NCI-H748 treated with DMSO at 0.1 percent for 48 hours (cell line): ENCODE measurements at places on chromosomes 16 and 17.

GRCh38 chr17:28702026-28702751 lies 9.5 kb downstream of the PROCA1 start:
- DNase-seq = no peak

DNA sequence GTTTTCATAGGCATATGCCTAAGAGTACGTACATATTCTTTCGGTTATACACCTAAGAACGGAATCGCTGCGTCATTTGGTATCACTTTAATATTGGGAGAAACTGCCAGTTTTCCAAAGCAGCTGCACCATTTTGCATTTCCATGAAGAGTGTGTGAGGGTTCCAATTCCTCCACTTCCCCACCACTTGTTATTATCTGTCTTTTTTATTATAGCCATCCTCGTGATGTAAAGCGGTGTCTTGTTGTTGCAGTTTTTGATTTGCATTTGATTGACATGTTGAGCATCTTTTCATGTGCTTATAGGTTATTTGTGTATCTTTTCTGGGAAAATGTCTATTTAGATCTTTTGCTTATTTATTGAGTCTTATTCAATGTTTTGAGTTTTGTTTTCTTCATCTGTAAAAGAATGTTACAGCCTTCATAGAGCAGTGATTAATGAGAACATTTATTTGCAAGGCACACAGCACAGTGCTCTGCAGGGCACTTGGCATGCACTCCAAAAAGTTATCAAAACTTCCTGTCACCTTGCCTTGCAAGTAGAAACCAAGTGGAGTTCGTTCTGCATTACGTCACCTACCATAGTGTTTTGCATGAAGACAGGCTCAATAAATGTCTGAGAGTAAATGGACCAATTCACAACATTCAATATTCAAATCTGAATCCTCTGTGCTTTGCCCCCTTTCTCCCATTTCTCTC lies 26.6 kb upstream of the ST6GALNAC1 start:
- DNase-seq = no peak

- no peak for DNase-seq
Measured at GRCh38 chr17:32882734-32883133, 5.8 kb upstream of the MYO1D start.

DNA sequence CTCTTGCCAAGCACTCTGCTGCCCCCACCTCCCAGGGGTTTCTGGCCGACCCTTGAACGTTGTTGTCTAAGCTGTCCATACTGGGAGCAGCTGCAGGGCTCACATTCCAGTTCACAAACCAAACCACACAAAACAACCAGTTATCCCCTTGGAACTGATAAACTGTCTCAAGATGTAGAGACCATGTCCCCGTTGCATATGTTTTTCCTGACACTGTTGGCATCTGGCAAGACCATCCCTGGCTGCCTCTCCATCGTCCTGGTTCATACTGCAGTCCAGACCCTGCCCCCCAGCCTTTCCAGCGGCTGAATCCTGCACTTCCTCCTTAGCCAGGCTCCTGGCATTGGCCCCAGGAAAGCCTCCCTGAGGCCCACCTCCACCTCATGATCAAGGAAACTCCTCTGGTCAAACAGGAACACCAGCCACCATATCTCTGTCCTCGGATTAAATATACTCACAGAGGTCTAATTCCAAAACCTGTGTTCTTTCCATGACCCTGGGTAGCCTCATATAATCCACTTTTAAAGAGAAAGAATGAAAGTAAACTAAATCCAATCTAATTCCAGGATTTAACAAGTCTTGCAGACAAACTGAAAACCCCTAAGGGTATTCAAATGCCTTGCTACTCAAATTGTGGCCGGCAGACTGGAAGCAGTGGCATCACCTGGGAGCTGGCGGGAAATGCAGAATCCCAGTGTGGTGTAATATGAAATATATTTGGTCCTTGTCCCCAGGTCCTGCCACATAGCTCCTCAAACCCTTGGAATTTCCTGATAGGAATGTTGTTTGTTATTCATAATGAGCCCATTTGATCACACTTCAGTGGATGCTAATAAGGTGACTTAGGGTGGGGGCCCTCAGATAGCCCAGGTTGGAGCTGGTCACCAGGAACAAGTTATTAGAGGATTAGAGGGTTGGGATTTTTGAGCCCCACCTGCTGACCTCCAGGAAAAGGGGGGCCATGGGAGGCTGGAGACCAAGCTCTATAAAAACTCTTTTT lies 14.2 kb downstream of the GAS7 start:
- no peak for DNase-seq

DNA sequence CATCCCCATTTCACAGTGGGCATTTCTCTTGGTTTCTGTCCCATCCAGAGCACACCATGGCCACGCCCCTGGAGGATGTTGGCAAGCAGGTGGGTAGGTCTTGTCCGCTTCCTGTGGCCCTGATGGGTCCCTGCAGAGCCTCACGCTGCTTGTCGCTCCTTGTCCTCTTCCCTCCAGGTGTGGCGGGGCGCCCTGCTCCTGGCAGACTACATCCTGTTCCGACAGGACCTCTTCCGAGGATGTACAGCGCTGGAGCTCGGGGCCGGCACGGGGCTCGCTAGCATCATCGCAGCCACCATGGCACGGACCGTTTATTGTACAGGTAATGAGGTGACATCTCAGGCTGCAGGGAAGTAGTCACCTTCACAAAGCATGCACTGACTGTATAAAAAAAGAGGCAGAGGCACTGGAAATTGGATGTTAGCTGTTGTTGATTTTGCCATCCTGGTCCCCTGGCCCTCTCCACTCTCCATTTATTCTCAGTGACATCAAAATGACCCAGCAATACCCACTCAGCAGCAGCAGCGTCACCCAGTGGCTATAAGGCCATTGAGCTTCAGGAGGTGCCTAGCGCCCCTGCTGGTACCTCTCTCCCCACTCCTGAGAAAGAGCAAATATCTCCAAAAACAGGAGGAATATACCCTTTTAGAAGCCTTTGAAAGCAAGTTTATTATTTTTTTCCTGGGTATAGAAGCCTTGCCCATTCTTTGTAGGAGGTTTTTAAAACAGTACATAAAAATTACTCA lies 13.7 kb downstream of the METTL22 start:
- no peak for DNase-seq

DNA sequence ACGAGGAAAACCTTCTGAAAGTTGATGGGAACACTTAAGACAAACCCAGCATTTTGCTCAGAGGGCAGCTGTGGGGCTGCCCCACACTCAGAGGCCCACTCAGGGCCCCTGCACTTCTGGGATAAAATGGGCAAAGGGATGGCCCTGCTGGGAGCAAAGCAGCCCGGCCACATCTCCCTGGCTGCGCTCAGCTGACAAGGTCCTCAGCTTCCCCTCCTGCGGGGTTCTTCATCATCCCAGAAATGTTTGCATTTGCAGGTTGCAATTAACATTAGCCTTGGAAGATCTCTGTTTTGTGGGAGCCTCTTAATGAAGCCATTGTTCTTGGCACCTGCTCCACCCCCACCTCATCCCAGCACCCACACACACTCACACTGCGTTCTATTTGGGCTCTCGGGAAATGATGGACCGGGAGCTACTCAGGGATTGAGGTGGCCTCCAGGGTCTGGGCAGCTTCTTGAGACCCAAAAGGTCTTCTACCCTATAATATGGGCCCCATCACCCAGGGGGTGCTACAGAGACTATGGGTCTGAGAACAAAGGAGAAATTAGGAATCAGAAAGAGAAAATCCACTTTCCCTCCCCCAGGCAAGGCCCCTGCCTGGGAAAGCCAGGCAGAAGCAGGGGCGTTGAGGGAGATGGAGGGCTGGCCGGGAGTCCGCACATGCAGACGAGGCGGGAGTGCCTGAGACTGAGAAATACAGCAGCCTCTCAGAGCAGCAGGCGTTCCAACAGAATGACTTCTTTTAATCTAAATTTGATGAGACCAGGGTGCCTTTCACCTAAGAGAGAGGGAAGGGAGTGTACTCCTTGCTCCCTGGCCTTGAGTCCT lies 53.7 kb upstream of the RPL38 start:
- no peak for DNase-seq

GRCh38 chr16:58096249-58096648 lies 32.9 kb downstream of the CFAP20 start:
- no peak for DNase-seq

DNA sequence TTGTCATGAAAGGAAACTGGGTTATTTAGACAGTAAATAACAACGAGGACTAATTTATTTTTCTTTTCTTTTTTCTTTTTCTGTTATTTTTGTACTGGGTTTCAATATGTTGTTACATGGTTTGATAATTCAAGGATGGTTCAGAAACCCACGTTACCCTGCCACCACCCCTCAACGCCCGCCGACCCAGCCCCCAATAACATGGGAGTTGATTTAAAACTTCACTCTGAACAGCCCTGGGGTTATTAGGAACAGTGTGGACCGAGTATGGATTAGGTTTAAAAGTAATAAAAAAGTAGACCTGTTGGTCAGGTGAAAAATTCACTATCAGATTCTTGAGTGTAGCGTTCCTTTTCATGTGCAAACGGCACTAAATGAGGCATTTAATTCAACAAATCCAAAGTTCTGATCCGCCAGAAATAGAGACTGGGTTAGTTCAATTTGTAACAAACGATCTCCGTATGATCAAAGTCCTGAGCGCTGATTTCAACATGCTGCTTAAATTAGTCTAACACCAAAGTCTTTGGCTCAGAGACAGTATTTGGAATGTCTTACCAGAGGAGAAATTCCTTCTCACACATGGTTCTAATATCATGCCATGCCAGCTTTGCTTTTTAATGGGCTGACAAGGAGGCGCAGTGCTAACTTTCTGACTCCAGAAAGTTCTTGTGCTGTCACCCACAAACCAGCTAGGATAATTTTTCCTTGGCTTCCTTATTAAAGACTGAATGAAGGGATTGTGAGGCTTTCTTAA lies 173.1 kb upstream of the IRX3 start:
- no peak for DNase-seq

GRCh38 chr16:54712866-54713265 lies 217.8 kb upstream of the IRX5 start:
- DNase-seq = no peak

GRCh38 chr16:80147026-80147655 lies 393.7 kb upstream of the DYNLRB2 start:
- no peak for DNase-seq

DNA sequence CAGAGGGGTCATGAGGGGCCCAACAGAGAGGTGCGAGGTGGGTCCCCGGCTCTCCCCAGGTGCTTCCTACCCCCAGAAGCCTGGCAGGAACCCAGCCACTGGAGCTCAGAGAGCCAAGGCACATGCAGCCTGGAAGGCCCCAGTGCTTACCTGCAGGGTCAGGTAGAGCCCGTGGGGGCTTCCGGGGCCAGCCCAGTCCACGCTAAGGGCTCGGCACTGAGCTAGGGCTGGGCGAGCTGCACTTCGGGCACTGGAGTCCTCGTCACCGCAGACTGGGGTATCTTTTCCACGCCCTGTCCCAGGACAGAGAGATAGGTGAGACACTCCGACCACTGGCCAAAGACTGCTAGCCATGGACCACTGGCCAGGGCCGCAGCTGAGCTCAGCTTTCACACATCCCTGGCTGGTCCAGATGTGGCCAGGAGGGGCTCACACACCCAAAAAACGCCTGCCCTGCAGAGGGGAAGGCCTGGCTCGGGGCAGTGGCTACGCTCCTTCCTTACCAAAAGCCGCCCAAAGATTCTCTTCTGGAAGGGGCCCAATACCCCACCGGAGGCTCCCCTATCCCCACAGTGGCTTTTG lies 7.4 kb downstream of the KIFC3 start:
- DNase-seq = no peak

- DNase-seq = no peak
Measured at GRCh38 chr16:16096121-16096857, 127.0 kb downstream of the ABCC6 start.

GRCh38 chr17:49742166-49742638 lies 21.7 kb downstream of the FAM117A start:
- no peak for DNase-seq

DNA sequence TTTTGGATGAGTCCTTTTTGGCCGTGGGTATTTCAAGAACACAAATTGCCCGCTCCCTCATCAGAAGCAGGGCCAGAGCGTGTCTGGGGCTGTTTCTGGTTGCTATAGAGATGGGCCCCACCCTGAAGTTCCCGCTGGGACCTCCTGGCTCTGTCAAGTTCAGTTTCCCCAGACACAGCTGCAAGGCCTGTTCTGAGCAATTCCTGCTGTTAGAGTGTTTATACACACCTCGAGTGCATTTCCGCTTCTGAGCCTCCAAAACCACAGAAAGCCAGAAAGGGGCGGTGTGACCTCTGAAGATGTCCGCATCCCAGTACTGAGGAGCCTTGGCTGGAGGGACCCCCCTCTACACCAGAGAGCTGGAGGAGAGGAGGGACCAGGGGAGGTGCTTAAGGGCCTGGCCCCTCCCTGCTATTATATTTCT lies 9.3 kb upstream of the WBP2 start:
- DNase-seq = no peak

GRCh38 chr17:6166492-6167179 lies 96.5 kb downstream of the WSCD1 start:
- DNase-seq = no peak

- DNase-seq = no peak
Measured at GRCh38 chr17:63833026-63833740, 5.7 kb upstream of the FTSJ3 start.

- no peak for DNase-seq
Measured at GRCh38 chr17:57908278-57908677, 46.9 kb downstream of the CUEDC1 start.

DNA sequence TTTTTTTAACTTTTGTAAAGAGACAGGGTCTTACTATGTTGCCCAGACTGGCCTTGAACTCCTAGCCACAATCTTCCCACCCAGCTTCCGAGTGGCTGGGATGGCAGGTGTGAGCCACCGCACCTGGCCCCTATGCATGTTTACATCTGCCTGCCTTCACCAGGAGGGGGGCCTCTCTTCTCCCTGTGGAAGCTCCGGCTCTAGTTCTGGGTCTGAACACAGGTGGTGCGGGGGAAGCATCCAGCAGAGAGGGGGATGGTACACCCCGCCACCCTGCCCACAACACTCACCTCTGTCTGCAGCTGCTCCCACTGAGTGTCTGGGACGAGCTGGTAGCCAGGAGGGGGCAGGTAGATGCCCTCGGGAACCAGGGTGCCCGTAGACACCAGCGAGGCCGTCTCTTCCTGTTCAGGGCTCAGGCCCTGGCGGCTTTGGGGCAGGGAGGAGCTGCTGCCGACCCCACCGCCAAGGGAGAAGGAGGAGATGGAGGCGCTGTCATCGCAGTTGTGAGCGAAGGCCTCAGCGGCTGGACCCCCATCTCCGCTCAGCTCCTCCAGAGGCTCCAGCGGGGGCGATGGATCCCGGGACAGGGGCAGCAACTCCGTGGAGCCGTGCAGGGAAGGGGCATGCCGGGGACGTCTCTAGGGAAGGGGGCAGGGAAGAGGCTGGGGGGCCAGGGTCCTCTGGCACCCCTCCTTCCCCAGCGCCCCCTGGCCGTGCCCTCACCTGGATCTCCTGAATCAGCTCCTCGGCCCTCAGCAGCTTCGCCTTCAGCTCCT lies 10.9 kb downstream of the RABEP2 start:
- DNase-seq = no peak
